ENCODE measurements at places on chromosomes 7 and 10.
A peak's percentile ranks its signal among the peaks of the same experiment; 100 is the strongest.

- no peaks in the 10 kb centered on the region for H3K27me3 ChIP-seq
- peak; percentile 55 for DNase-seq
- peak overlapping the region; percentile 22 for H3K4me3 ChIP-seq
- peaks cover 98% of the 10 kb centered on the region for H3K4me1 ChIP-seq
- peak overlapping the region; percentile 76 for H3K27ac ChIP-seq
These were observed 62.6 kb downstream of the IKZF1 start for GRCh38 chr7:50367100-50367499.

DNA sequence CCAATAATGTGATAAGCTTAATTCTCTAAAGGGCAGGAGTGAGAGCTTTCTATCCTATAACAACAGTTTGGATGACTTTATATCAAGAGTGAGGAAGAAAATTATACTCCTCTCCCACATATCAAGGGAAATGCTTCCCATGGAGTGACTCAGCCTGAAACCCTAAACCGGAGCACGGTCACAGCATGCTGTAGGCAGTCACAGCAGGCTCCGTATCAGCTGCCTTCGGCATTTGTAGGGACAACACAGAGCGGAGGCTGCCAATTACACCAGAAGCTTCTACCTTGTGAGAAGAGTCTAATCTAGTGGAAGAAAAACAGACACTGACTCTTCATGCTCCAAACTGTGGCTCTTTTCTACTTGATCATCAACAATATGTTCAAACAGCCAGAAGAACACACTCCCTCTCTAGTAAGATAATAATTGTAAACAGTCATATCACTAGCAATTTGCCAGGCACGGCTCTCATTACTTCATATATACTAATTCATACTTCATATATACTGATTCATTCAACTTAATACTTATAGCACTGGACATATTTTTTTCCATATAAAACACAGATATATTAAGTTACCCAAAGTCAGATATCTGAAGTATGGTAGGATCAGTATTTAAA lies 65.9 kb downstream of the DGKB start:
- no peaks in the 10 kb centered on the region for H3K4me1 ChIP-seq
- no peaks in the 10 kb centered on the region for H3K36me3 ChIP-seq
- no peak for DNase-seq
- no peak overlapping the region for H3K4me3 ChIP-seq
- H3K27me3 ChIP-seq: no peaks in the 10 kb centered on the region
- no peak overlapping the region for H3K27ac ChIP-seq

DNA sequence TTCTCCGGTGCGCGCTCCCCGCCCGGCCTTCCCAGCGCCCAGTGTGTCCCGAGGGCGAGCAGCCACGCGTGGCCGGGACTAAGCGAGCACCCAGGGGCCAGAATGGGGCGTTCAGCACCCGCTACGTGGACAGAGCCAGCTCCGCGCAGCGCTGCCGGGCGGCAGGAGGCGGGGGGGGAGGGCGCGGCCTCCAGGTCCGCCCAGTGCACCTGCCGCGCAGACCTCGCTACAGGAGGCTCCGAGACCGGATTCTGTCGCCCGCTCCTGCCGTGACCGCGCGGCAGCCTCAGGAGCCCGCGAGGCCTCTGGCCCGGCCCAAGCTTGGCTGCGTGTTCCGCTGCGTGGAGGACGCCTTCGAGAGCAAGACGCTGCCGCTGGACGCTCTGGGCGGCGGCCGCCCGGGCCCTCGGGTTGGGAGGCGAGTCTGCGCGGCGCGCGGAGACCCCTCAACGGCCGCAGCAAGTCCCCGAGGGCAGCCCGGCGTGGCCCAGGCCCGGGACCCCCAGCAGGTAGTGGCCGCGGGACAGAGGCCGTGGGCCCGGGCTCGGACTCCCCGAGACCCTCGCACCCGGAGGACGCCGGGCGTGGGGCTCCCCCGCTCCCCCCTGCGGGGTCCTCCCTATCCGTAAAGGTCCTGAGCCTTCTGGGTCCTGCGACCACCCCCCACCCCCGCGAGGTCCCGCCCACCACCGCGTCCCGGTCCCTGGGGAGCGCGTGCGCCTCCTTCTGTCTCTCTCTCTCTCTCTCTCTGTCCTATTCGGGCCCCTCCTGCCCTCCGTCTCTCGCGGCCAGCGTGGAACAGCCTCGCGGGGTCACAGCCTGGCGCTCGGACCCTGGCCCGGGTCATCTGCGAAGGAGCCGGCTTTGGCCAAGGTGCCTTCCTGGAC lies 904 bp upstream of the DPYSL4 start:
- H3K27ac ChIP-seq: no peak overlapping the region
- DNase-seq: peak; percentile 80
- H3K4me3 ChIP-seq: peak overlapping the region; percentile 15
- H3K4me1 ChIP-seq: peaks cover 10% of the 10 kb centered on the region

DNA sequence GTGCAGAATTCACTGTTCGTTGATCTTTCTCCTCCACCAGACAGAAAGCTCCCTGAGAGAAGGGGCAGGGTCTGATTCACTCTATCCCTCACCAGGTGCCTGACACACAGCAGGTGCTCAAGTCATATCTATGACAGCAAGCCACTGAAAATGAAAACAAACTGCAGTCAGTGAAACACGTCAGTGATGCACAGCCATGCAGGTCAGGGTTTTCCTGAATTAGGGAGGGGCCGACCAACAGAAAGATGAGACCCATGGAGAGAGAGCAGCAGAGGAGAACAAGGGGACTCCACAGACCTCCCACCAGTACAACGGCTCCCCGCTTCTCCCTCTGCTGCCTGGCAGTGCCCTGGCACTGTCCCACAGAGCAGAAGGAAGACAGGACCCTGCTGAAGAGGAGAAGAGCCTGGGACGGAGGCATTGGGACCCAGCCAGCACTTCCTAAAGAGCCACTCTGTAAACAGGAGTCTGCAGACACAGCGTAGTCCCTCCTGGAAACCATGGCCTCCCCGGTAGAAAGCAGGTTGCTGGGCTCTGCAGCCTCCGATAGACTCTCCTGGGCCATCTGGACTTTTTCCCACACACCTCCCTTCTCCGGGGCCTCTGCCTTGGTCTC lies 50.3 kb downstream of the FAM53B start:
- H3K27ac ChIP-seq: peak overlapping the region; percentile 79
- H3K4me1 ChIP-seq: peaks cover 83% of the 10 kb centered on the region
- H3K27me3 ChIP-seq: no peaks in the 10 kb centered on the region

DNA sequence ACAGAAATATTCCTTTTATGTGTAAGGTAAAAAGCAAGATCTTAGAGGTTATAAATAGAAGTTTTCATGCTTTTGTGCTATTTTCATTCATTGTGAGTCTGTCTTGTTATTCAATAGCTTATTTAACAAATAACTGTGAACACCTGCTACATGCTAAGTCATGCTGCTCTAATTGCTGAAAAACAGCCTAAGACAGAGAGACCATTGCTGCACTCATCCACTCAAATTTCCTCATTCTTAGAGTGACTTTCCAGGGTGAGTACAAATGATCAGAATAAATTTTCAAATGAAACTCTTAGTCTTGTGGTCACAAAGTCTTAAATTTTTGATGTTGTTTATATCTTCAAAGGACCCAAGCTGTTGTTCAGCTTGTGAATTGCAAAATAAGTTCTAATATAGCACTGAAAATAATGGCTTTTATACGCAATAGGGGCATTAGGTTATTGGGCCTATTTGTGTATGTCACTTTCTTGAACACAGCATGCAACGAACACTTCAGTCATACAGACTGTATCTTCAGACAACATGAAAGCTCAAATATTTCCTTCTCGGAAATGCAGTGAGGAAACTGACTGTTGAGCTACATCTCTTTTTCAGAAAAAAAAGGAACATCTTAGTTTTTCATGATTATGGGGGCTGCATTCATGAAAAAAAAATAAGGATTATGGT lies 247.9 kb upstream of the PCDH15 start:
- no peaks in the 10 kb centered on the region for H3K27me3 ChIP-seq
- H3K4me1 ChIP-seq: no peaks in the 10 kb centered on the region
- no peak for DNase-seq
- no peak overlapping the region for H3K4me3 ChIP-seq
- no peaks in the 10 kb centered on the region for H3K36me3 ChIP-seq

DNA sequence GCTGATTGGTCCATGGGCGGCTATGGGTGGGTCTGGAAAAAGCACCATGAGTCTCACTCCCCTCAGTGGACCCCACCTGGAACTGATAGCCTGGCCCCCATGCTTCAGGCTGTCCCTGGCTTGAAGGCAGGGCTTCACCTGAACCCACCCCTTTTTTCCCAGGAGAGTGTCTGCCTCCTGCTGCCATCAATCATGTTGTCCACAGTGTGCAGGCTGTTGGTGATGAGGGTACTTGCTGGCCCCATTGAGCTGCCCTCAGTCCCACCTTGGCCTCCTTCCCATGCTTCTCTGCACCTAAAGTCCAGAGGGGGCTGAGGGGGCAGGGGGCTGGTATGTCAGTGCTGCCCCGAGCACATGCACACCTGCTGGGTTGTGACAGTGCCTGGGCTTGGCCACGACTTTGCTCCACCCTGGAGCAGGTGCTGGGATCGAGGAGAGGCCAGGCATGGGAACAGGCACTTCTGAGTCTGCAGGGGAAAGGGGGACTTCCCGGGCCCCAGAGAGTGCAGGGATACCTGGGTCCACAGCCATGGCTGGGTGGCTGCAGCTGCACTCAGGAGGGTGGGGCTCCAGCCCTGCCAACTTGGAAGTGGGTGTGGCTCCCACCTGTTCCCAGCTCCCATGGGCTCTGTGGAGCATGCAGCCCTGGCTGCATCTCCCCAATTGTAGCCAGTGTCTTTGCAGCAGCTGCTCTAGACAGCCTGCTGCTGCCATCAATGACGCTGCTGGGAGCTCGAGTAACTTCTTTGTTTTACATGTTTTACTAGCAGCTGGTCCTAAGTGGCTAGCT lies 56.9 kb downstream of the ADK start:
- H3K4me1 ChIP-seq: no peaks in the 10 kb centered on the region
- DNase-seq: no peak
- no peak overlapping the region for H3K27ac ChIP-seq

DNA sequence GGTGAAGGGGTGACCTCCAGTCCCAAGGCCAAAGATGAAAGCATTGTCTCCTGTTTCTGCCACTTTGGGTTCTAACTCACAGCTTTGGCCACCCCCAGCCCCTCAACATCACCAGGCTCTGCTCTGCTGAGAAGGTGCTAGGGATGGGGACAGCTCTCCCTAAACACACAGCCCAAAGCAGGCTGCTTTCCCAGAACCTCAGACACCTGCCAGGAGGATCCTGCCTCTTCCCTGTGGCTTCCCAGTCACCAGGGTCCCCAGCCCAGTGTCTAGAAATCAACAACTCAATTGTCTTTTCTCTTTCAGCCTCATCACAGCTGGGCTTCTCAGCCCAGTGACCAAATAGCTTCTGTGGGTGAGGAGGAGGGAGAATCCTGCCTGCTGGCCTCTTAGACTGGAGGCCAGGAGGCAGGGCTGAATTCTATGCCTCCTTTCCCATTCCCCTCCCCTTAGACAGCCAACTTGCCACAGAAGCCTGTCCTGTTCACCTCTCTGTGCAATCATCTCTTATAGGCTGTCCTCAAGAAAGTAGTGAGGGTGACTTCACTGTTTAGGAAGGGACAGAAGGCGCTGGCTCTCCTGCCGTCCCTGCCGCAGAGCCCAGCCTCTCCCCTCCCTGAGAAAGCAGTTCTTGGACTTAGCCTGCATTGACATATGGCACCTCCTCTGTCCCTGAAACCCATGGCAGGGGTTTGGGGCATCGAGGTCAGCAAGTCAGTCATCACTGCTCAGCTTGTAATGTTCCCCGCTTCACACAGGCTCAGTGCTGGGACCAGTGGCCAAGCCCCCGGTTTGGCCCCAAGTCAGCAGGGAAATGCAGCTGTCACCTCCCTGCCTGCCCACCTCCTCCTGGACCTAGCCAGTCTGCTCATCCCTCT lies 3.7 kb downstream of the FGF8 start:
- H3K27ac ChIP-seq: no peak overlapping the region
- H3K27me3 ChIP-seq: peaks cover 94% of the 10 kb centered on the region
- H3K4me1 ChIP-seq: peaks cover 9% of the 10 kb centered on the region
- H3K4me3 ChIP-seq: no peak overlapping the region

- no peak overlapping the region for H3K27ac ChIP-seq
- H3K4me1 ChIP-seq: peaks cover 10% of the 10 kb centered on the region
- no peak for DNase-seq
These were observed 23.9 kb downstream of the OPALIN start for GRCh38 chr10:96334616-96335526.

DNA sequence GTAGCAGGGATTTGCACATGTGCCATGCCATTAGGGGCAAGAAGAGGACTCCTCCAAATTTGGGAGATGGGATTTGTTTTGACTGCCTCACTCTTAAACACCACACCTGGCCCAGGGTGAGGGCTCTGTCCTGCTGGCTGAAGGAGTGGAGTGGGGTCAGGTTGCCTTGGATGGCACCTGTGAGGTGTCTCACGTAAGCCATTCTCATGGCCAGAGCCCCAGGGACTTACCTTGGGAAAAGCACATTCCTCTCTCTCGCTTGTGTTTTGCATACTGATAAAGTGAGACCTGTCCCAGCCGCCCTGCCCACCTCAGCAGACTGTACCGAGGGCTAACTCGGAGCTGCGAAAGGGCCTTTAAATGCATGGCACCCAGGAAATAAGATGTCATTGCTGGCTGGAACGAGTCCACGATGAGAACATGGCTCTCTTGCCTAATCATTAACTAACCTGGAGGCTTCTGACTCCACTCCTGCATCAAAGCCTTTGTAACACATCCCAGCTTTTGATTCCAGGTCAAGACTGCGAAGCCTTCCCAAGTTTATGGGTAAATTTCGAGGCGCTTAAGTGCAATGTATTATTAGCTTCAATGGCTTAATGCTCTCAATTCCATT lies 184.0 kb upstream of the RNF32 start:
- H3K27me3 ChIP-seq: peaks cover 13% of the 10 kb centered on the region
- H3K27ac ChIP-seq: no peak overlapping the region
- no peaks in the 10 kb centered on the region for H3K36me3 ChIP-seq
- no peak overlapping the region for H3K4me3 ChIP-seq
- no peaks in the 10 kb centered on the region for H3K4me1 ChIP-seq

- H3K4me1 ChIP-seq: no peaks in the 10 kb centered on the region
- no peak for DNase-seq
- H3K27me3 ChIP-seq: peaks cover 4% of the 10 kb centered on the region
- H3K27ac ChIP-seq: no peak overlapping the region
These were observed 39.9 kb upstream of the EBF3 start for GRCh38 chr10:130003787-130004613.

DNA sequence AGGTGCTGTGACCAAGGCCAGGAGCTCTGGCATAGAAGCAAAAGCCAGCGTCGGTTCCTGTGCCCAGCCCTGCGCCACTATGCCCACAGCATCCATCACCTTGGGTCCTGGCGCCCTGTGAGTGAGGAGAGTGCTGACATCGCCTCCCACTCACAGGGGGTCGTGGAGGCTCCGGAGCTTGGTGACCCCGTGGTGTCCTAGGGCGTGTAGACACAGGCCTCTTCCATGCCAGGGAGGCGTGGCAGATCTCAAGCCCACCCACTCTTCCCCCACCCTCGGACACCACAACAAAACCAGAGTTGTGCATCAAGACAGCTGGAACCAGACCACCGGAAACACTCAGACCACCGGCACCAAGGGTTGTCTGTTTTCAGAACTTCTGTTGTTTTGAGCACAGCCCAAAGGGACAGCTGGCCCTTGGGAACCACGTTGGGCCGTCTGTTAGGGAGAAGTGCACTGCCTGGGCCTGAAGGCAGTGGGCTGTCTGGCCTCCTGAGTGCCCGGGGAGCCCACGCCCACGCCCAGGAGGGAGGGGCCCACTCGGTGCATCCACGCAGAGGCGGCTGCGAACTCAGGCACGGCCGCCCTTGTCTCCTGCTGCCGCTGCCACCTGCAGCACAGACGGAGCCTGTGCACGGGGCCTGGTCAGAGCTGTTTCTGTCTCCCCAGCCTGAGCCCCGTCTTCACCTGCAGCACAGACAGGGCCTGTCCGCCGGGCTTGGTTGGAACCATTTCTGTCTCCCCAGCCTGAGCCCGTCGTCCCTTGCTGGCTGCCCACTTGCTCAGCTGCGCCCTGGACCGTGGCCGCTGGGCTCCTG lies 106.3 kb downstream of the INPP5A start:
- no peaks in the 10 kb centered on the region for H3K27me3 ChIP-seq
- no peak for DNase-seq
- H3K4me3 ChIP-seq: no peak overlapping the region
- H3K36me3 ChIP-seq: no peaks in the 10 kb centered on the region
- no peaks in the 10 kb centered on the region for H3K4me1 ChIP-seq
- H3K27ac ChIP-seq: no peak overlapping the region

All from activated naive CD4-positive, alpha-beta T cell treated with anti-CD3 and anti-CD28 coated beads, Interleukin-2, amount 10 ng/mL, durations not matched to agents 7 days and 5 days (primary cell).